Right ventricle myocardium inferior (tissue), 1 donor: ENCODE measurements at places on chromosomes 16 and 17. TPM values are rescaled to one million over a fixed set of nuclear protein-coding genes. Genes with fewer than 3 reads are reported as not detected.

Gene KRT222
- 0.41 TPM for total RNA-seq

Gene KRT36
- total RNA-seq, result not detected

Gene OMG
- not detected for total RNA-seq

- DNase-seq, result no peak
These were observed 106.2 kb downstream of the KCNJ12 start for GRCh38 chr17:21482189-21482865.

DNA sequence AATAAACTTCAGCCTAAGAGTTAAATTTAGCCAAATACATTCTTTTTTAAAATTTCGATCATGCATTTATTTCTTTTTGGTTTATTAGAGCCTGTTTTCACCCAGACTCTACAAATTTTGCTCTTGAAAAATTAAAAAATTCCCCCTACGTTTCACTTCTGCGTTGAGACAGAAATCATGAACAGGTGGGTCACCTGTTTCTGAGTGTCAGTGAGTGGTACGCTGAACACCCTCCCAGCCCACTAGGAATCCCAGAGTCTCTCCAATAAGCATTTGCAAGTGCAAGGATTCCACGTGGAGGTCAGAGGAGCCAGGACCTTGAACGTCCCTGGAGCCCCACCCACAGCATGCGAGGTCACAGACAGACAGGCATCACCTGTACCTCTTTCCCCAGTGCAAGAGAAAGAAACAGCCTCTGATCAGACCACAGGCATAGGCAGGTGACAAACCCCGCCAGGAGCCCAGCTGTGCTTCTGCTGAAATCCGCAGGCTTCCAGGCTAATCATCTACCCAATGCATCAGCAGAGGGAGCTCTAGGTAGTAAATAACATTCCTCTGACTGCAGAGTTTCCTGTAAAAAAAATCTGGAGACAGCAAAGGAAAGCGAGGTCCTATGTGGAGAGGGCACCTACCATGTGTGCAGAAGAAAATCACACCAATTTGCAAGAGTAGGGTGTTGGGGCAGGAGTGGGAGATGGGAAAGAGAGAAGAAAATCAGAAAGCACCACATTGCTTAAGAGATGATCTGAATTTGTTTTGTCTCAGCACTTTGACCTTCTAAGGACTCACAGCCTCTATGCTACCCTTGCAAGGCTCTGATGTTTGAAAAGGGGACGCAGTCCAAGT is 5.9 kb upstream of the XYLT1 start:
- DNase-seq, result no peak

Gene OR4D2
- total RNA-seq, result not detected

GRCh38 chr17:59427425-59427921 is 96.0 kb downstream of the YPEL2 start:
- DNase-seq, result no peak

GRCh38 chr17:42315402-42316156 is 27.3 kb downstream of the STAT5A start:
- DNase-seq, result no peak

DNA sequence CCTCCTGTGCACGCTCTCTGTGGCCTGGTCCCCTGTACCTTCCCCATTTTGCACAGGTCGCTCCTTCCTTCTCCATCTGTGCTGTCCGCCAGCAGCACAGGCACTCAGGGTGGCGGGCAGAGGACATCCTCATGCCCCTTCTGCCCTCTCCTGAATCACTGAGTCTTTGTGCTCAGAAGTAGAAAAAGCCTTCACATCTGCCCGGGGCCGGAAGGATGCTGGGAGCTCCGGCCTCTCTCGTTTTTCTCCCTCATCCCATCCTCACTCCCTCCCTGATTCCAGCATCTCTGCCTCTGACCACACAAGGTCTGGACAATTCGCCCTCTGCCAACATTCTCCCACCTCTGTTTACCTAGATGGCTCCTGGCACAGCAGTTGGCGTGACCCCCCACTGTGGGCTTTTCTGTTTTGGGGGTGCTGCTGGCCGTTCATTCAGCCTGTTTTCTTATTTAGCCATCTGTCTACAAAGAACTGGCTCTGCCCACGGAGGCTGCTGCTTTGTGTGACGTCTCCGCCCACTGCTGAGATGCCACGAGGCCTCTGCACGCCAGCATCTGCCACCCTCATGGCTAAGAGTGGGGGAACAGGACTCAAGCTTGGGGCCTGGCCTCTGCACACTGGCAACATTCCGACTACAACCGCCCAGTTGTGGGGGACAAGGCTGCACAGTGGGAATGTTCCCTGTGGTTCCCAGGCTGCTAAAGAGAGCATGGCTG is 36.7 kb downstream of the SEC14L5 start:
- DNase-seq, result no peak

DNA sequence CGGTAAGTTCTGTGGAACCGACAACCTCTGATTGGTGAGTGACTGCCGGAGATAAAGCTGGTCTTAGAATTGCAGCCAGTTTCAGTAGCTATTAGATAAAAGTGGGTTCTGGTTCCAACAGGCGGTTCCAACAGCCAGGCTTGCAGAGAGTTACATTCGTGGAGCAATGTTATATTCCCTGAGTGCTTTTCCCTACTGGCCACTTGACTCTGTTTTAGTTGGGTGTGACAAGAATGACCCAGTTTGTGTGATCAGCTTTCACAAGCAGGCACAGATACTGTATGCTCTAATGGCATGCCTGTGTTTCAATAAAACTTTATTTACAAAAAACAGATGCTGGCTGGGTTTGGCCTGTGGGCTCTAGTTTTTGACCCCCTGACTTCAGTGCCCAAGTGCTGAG is 196.6 kb downstream of the SNX29 start:
- DNase-seq, result no peak

Gene SPECC1
- 10.5 TPM for total RNA-seq

Gene CX3CL1
- 15.2 TPM for total RNA-seq

GRCh38 chr17:927611-928461 is 51.7 kb downstream of the NXN start:
- DNase-seq, result no peak

- no peak for DNase-seq
These were observed 149.5 kb downstream of the TRIM37 start for GRCh38 chr17:58956997-58957724.

- DNase-seq, result no peak
These were observed 18.6 kb upstream of the CLTC start for GRCh38 chr17:59601130-59601529.
